ENCODE measurements at places on chromosomes 7 and 10.

- peak; percentile 87 for DNase-seq
Measured at GRCh38 chr7:54811041-54811845, 52.2 kb upstream of the SEC61G start.

DNA sequence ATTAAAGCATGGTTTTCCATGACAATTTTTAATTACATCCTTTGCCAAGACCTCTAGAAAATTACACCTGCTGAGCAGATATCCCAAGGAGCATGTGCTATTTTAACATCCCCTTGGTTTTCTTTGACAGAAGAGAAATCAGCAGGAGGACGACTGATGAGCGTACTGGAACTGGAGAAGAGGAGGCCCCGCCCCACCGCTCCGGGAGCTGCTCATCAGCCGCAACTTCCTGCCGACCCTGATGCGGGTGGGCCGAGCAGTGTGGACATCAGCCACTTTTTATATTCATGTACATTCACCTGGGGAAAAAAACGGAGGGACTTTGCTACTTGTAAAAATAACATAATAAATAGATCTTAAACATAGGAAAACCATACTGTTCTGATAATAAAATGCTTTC lies 54.2 kb downstream of the CDC123 start:
- DNase-seq, result no peak

- no peak for DNase-seq
Measured at GRCh38 chr7:155846936-155847335, 34.7 kb upstream of the SHH start.

GRCh38 chr7:12322284-12322902 lies 81.3 kb downstream of the VWDE start:
- peak; percentile 16 for DNase-seq

DNA sequence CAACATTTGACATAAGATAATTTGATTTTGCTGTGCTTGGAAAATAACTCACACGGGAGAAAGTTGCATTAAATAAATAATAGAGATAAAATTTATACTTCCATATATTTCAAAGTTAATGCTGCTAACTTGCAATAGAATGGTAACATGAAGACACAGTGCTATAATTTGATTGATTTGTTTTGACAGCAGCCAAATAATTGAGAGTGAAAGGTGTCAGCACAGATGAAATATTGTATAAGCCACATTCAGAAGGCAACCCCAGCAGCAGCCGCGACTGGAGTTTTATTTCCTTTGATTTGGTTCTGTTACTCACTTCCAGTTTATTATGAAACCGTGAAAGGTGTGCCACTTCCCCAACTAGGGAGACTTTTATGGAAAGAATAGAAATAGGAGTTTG lies 242.2 kb downstream of the POU6F2 start:
- DNase-seq, result no peak

GRCh38 chr7:156993021-156993924 lies 17.2 kb downstream of the MNX1 start:
- DNase-seq, result peak; percentile 35

DNA sequence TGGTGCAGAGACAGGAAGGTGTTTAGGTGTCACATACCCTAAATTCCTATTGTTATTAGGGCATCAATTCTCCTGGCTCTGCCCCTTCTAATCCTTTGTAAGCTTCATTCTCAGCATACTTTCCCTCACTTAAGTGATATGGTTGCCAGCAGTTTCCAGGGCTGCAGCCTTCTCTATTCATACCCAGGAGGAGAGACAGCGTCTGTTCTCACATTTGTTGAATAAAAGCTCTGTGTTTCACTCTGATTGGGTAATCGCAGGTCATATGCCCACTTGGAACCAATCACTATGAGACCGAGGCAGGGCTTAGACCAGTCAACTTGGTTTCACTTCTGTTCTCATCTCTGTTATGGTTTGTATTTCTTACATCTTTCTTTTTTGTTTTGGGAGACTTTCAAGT lies 109.6 kb upstream of the MTPN start:
- DNase-seq, result peak; percentile 96

DNA sequence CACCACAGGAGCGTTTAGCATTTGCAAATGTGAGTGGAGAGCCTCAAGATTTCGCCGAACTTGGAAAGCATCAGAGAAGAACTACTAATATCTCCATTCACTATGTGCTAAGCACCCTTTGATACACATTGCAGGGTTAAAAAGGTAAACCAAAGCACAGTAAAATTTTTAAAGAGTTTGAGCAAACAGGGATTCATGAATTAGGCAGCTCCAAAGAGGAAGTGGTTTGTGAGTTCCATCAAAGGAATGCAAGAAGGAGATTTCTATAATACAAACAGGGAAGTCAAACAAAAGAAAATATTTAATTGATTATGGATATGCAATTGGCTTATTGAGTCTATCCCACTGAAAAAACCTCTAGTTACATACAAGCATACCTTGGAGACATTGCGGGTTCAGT lies 81.1 kb upstream of the TMEM72 start:
- no peak for DNase-seq

GRCh38 chr10:48607356-48608278 lies 2.7 kb upstream of the ARHGAP22 start:
- no peak for DNase-seq

DNA sequence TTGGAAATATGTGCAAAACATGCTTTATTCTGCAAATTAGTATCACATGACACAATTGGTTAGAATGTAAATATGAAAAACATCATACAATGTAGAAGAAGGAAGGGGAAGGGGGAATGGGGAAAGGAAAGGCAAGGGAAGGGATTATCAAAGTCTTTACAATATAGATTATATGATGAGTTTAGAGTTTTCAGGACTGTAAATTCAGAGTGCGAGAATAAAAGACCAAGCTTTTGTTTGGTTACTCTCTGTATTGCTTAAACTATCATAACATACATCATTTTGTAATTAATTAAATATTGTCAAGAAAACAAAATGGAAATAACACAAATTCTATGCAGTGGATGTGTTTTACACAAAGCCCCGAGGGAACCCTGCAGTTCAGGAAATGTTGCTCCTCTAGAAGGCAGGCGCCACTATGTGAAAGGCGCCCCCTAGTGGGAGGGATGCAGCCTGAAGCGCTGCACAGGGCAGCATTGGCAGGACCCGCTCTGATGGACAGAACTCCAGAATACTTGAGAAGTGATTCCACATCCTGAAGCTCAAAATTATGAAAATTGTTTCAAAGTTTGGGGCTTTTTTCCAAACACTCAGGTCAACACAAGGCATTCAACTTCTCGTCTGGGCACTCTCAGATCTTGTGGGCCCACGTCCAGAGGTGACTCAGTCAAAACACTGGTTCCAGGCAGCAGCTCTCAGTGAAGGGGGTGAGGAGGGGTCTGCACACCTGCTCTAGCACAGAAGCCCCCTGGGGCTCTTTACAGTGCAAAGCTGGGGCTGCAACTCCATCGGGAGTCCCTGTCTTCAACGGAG lies 31.6 kb upstream of the TMEM254 start:
- DNase-seq, result peak; percentile 70

- no peak for DNase-seq
Measured at GRCh38 chr7:41058986-41059741, 643.7 kb downstream of the INHBA start.

DNA sequence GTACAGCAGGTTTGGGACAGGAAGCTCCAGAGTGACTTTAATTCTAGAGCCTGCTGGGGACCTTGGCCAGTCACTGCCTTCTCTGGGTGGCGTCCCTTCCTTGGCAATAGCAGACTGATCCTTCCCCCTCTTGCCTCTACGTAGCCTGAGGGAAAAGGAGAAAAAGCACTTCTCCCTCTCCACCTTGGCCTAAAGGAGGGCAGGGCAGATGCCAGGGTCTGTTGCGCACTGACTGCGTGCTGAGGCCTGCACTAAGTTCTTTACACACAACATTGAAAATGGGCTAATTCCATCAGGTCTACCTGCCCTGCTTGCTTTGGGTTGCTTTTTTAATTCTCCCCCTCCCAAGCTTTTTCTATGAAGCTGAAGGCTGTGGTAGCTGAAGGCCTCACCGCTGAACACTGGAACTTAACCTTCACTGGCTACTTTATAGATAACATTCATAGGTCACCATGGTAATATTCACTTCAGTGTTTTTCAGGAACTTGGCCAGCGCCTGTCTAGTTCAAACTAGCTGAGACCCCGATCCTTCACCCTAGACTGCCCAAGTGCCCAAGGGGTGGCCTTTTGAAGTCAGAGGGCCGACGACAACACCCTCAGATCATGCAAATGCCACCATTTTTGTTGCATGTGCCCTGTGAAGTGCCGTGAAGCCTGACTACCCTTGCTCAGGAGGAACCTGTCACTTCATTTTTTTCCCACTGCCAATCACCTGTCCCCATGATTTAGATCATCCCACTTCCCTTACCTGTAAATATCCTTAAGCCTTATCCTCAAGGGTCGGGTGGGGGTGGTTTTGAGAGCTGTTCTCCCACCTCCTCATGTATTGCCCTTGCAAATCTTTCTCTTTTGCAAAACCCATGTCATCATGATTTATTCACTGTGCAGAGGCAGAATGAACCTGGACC lies 28.7 kb downstream of the PRF1 start:
- no peak for DNase-seq

- DNase-seq, result no peak
Measured at GRCh38 chr10:133046390-133046765, 41.3 kb upstream of the ADGRA1 start.

DNA sequence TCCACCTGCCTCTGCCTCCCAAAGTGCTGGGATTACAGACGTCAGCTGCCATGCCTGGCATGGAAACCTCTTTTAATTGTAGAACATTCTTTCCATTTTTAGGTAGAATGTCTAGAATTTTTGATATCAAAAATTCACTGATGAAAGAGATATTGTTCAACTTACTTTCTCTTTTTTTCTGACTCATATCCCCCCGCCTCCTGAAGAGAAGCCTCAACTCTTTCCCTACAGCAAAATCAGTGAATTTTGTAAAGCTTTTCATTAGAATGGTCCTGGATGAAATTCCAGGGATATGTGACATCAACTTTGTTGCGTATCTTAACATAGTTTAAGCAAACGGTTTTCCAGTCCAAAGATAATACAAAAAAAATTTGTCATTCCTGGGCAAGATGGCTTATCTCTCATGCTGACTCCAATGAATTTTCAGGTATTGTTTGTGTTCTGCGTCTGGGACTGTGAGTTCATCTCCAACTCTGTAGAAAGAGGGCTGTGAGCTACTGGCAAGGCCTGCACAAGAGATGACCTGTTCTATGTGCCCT lies 256.8 kb downstream of the BMPER start:
- DNase-seq, result no peak

DNA sequence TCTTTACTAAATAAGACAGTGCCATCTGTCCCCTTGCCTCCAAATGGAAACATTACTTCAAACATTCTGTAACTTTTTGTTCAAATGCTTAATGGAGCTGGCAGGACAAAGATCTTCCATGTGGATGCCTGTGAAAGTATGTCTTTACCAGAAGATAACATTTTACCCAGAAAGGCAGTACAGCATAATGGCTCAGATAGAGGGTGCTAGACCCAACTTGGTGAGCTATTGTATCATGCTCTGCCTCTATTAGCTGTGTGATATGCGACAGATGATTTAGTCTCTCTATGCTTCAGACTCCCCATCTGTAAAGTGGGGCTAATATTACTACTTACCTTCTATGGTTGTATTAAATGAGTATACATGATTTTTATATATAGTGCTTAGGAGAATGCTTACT lies 8.8 kb upstream of the SMKR1 start:
- peak; percentile 16 for DNase-seq

DNA sequence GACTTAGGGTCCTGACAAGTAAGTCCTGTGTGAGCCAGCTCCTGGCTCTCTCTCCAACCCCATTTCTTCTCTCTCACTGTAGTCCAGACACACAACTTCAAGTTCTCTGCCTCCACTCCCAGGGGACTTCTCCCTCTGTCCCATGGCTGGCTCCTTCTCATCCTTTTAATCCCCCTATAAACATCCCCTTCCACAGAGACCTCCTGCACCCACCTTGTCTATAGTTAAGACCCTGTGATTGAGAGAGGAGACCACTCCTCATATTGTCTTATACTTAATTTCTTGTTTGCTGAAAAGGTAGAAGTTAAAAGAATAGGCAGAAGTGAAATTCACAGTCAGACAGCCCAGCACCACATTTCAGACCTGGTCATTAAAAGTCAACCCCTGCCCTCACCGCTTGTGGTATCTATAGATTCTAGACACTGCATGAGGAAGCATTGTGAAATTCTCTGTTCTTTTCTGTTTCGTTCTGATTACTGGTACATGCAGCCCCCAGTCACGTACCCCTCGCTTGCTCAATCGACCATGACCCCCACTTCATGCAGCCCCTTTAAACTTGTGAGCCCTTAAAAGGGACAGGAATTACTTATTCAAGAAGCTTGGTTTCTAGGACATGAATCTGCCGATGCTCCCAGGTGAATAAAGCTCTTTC lies 125.6 kb upstream of the FRMD4A start:
- DNase-seq, result no peak

DNA sequence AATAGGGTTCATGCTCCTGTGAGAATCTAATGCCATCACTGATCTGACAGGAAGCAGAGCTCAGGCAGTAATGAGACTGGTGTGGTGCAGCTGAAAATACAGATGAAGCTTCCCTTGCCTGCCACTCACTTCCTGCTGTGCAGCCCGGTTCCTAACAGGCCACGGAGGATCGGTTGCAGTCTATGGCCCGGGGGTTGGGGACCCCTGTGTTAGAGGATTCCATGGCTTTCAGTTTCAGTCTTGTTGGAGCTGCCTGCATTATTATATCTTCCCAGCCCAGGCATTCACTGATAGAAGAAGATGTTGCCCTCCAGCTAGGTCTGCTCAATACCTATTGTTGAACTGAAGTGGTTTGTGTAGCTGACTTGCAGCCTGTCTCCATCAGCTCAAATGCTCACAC lies 1298.8 kb downstream of the TYW1 start:
- DNase-seq, result no peak
